ENCODE measurements at places on chromosomes 1 and 21.

DNA sequence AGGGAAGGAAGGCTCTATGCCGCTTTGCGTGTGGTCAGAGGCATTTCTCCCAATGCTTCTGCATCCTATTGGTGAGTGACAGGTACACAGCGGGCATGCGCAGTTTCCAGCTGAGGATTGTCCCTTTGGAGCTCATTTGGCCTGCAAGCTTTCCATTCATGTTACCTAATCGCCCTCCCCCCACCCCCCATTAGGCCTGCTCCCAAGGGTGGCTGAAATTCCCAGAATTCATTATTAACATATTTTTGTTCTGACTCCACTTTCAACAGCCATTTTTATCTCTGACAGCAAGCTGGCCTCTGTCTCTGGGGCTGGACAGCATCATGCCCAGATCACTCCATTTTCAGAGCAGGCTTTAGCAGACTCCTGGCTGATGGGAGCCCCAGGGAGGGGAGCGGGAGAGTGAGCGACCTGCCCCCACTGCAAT is 25.6 kb downstream of the MIS18A start:
- no peak for DNase-seq

- DNase-seq = no peak
These were observed 12.7 kb downstream of the RNPC3 start for GRCh38 chr1:103538226-103538625.

- no peak for DNase-seq
These were observed 41.0 kb downstream of the KCNH1 start for GRCh38 chr1:211092955-211093354.

GRCh38 chr1:16070640-16071355 is 2.7 kb downstream of the FAM131C start:
- DNase-seq = no peak

DNA sequence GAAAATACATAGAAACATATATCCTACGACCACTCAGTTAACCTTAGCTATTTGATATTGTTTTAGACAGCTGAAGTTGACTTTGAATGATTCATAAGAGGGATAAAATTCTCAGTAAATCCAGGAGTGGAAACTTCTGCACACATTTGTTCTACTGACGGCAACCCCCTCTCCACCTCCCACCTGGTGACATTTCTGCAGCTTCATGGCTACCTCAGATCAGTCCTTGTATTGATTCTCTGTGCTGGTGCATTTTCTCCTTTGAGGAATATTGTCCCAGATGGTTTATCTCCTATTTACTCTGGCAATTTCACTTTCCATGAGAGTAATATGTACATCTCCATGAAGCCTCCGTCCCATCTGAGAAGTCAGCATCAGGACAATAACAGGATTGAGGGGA is 57.7 kb upstream of the COA6 start:
- no peak for DNase-seq

DNA sequence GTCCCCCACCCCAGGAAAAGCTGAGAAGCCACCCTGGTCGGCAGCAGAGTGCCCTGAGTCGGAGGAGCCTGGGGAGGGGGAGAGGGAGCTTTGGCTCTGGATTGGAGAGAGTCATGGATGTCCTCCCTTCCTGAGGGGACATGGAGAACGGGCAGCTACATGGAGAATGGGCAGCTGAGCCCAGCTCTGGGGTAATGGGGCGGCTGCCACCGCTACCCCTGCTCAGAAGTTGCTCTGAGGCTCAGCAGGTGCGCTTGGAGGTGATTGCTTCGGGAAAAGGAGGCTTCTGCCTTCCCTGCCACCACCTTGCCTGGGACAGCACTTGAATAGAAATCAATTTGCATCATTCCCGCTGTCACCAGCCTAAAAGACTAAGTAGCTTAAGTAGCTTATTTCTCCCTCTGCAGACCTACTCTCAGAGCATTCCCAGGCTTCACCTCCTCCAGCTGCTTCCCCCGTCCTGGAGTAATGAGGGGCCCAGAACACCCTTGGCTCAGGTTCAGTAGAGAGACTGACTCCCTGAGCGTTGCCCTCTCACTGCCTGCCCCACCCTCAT is 8.3 kb downstream of the DISP3 start:
- no peak for DNase-seq
